PC-3 (cell line): ENCODE measurements at places on chromosomes 13 and 19. TPM values are rescaled to one million over a fixed set of nuclear protein-coding genes. Genes with fewer than 3 reads are reported as not detected.

CD33 gene
- 2.2 and 6.0 TPM in 2 replicates for total RNA-seq

CATSPERD gene
- not detected in 2 replicates for total RNA-seq

GRCh38 chr13:76883236-76883635 lies 3.0 kb downstream of the KCTD12 start:
- H3K4me1 ChIP-seq: peaks cover 29% of the 10 kb centered on the region
- no peaks in the 10 kb centered on the region for H3K27me3 ChIP-seq
- H3K36me3 ChIP-seq: no peaks in the 10 kb centered on the region
- no peak overlapping the region for H3K4me3 ChIP-seq

GRCh38 chr13:106550570-106551135 lies 15.2 kb upstream of the EFNB2 start:
- peaks cover 15% of the 10 kb centered on the region for H3K4me1 ChIP-seq
- H3K27ac ChIP-seq: no peak overlapping the region
- no peaks in the 10 kb centered on the region for H3K27me3 ChIP-seq

DNA sequence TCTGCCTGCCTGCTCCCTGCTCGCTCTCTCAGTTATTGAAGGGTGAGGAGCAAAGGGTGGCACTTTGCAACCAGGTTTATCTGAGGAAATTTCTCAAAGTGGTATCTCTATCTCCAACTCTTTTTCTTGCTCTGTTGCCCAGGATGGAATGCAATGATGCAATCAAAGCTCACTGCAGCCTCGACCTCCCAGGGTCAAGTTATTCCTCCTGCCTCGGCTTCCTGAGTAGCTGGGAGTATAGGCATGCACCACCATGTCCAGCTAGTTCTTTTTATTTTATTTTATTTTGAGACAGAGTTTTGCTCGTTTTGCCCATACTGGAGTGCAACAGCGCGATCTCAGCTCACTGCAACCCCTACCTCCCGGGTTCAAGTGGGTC lies 4.9 kb downstream of the ACTMAP start:
- H3K27me3 ChIP-seq: no peaks in the 10 kb centered on the region
- H3K4me3 ChIP-seq: no peak overlapping the region
- peaks cover 11% of the 10 kb centered on the region for H3K4me1 ChIP-seq
- H3K27ac ChIP-seq: no peak overlapping the region
